ENCODE measurements at places on chromosomes 11 and 22. TPM values are rescaled to one million over a fixed set of nuclear protein-coding genes. Genes with fewer than 3 reads are reported as not detected.
A peak's percentile ranks its signal among the peaks of the same experiment; 100 is the strongest.

DNA sequence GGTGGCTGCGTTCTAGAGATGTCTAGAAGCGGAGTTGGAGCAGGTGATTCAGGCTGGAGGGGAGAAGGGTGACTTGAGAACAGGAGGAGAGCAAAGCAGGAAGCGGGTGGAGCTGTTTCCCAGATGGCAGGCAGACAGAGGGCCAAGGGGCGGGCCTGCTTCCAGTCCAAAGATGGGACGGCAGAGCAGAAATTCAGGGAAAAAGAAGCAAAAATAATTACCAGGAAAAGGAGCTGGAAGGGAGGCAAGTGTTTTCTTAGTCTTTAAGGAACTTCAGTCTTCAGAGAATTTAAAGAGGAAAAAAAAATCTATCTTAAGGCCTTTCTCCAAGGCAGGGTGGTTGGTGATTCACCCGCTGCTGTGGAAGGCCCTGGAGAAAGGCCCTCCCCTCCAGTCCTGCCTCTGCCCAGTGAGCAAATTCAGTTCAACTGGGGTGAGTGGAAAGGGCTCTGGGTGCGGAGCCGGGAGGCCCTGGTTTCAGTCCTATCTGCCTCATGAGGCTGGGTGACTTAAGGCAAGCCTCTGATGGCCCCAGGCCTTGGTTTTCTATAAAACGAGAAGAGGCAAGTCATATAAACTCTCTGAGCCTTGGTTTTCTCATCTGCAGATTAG, 4.5 kb upstream of the CREB3L1 start:
- peak overlapping the region; percentile 62 for H3K27ac ChIP-seq
- H3K4me1 ChIP-seq, result peaks cover 35% of the 10 kb centered on the region
- no peak for DNase-seq
- H3K4me3 ChIP-seq, result no peak overlapping the region

DNA sequence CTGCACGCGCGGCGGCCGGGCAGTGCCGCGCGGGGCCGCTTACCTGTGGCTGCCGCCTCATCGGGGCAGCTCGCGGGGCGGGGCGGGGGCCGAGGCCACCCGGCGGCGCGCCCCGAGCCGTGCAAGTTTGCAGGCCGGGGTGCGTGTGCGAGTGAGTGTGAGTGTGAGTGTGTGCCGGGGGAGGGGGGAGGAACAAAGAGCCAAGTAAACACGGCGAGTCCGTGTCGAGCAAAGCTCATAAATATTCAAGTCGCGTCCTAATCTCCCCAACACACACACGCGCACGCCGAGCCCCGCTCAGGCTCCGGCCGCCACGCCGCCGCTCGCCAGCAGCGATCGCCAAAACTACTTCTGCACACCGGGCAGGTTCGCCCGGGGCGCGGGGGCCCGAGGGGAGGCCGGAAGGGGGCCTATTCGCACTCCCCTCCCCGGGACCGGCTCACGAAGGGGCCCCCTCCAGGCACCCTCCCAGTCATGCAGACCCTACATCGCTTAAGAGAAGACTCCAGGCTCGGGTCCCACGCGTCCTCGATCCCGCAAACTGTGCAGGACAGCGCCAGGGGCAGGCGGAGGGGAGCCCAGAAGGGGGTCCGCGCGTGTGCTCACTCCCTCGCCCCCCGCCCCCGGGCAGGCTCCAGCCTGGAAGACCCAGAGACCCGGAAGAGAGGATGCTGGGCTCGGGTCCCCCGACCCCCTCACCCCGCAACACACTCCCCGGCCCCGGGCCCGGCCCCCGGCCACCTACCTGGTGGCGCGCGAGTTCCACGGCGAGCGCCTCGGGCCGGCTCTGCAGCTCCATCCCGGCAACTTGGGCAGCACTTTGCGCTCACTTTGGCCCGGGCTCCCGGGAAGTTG, 827 bp downstream of the PHF21B start:
- no peaks in the 10 kb centered on the region for H3K36me3 ChIP-seq
- DNase-seq, result no peak
- peaks cover 61% of the 10 kb centered on the region for H3K27me3 ChIP-seq

PCNX3 gene
- total RNA-seq, result 36.7 TPM

GRCh38 chr22:30421695-30422480, 3.7 kb upstream of the MTFP1 start:
- H3K36me3 ChIP-seq, result no peaks in the 10 kb centered on the region
- H3K27me3 ChIP-seq, result no peaks in the 10 kb centered on the region
- DNase-seq, result no peak
- peak overlapping the region; percentile 99 for H3K27ac ChIP-seq
- H3K4me3 ChIP-seq, result peak overlapping the region; percentile 75

DNA sequence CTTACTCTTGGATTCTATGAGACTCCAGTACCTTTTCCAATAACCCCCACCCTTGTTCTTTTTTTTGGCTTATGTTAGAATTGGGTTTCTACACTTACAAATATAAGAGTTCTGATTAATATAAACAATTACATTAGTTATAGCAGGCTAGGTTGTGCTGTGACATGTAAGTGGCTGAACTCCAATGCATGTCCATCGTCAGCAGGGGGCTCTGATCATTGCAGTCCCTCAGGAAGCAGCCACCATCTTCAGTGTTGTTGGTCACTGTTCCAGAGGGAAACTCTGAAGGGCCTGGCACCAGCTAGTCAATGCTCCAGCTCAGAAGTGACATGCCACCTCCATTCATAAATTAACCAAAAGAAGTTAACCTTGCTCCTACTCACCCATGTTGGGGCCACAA, 5.6 kb downstream of the LIPT2 start:
- H3K4me1 ChIP-seq, result peaks cover 9% of the 10 kb centered on the region
- H3K27me3 ChIP-seq, result no peaks in the 10 kb centered on the region
- H3K36me3 ChIP-seq, result no peaks in the 10 kb centered on the region
- DNase-seq, result no peak
- no peak overlapping the region for H3K27ac ChIP-seq

DNA sequence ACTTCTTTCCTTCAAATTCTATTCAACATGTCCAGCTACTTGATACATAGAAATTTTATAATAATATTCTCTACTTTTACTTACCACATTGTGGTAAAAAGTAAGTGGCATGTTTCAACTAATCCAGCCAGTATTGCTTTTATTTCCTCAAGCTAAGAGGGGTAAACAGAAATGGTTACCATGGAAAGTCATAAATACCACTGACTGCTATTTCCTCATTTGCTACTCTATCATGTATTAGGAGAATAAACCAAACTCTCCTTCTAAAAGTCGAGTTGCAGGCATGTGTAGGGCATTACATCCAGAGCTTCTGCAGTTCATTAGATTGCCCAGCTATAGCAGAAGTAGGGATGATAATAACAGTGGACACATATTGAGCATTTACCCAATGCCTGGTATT, 208.4 kb downstream of the MAML2 start:
- no peak overlapping the region for H3K27ac ChIP-seq
- H3K4me3 ChIP-seq, result no peak overlapping the region
- DNase-seq, result no peak
- H3K4me1 ChIP-seq, result peaks cover 3% of the 10 kb centered on the region
- H3K36me3 ChIP-seq, result no peaks in the 10 kb centered on the region
- H3K27me3 ChIP-seq, result no peaks in the 10 kb centered on the region

DNA sequence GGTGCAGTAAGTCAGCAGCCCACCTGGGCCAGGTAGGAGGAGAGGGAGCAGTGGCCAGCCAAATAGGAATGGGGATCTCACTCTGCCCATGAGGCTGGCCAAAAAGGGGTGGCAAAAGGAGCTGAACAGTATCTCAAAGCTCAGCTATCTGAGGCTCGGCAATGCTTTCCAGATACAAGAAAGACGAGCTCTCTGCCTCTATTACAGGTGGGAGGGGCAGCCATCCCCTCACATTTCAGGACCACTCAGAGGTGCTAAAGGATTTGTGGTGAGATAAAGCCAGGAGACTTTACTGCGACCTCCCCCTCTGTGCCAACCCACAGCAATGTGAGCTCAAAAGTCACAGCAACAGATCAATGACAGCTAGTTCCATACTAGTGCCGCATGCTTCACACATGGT, 42.1 kb upstream of the GALNT18 start:
- H3K4me3 ChIP-seq, result no peak overlapping the region
- no peaks in the 10 kb centered on the region for H3K36me3 ChIP-seq
- H3K27me3 ChIP-seq, result no peaks in the 10 kb centered on the region

DNA sequence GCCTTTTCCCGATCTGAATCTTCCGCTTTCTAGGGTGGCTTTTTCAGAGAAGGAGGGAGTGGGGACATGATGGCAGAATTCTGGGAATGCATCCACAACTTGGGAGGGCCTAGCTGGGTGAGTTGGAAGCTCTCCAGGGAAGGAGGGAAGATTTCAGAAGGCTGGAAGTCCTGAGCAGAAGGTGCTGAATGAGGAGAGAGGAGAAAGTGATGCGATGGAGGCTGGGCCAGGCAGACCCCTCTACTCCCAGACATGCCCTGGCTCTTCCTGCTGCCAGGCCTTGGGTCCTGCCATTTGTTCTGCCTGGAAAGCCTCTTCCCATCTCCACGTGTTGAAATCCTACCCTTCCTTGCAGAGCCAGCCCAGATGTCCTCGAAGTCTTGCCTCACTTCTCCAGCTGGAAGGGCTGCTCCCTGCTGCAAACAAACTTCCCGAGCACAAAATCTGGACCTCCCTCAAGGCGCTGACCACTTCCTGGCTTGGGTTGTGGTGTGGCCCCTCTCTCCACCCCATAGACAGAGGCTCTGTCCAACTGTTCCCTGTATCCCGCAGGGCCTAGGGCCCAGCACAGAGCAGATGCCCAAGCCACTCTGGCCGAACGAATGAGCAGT, 16.8 kb downstream of the LRRC32 start:
- no peaks in the 10 kb centered on the region for H3K36me3 ChIP-seq
- peaks cover 28% of the 10 kb centered on the region for H3K4me1 ChIP-seq
- no peaks in the 10 kb centered on the region for H3K27me3 ChIP-seq
- H3K27ac ChIP-seq, result peak overlapping the region; percentile 28
- peak; percentile 83 for DNase-seq

TCN2 gene
- 48.0 TPM for total RNA-seq

GRCh38 chr11:124798991-124799347, 1.2 kb downstream of the MSANTD2 start:
- peak overlapping the region; percentile 87 for H3K4me3 ChIP-seq
- no peaks in the 10 kb centered on the region for H3K27me3 ChIP-seq
- peak; percentile 24 for DNase-seq
- peak overlapping the region; percentile 97 for H3K27ac ChIP-seq

SCN4B gene
- 4.7 TPM for total RNA-seq

ZP1 gene
- not detected for total RNA-seq
